ENCODE measurements at places on chromosomes 11 and 22. TPM values are rescaled to one million over a fixed set of nuclear protein-coding genes. Genes with fewer than 3 reads are reported as not detected.

SYCE3 gene
- total RNA-seq, result not detected

TRIM22 gene
- total RNA-seq, result 36.4 TPM

HOATZ gene
- total RNA-seq, result not detected

HBD gene
- total RNA-seq, result not detected

APOBEC3F gene
- total RNA-seq, result 2.4 TPM

OR52N4 gene
- total RNA-seq, result not detected

ANO9 gene
- total RNA-seq, result 1.4 TPM

SPTBN2 gene
- 98.3 TPM for total RNA-seq

Measured in camera-type eye (tissue), 1 donor.